ENCODE measurements at places on chromosomes 6 and 20.

GRCh38 chr6:151506761-151507160 lies 12.9 kb downstream of the CCDC170 start:
- no peak for DNase-seq

- peak; percentile 48 for DNase-seq
These were observed 472.9 kb upstream of the ZNF337 start for GRCh38 chr20:26169506-26169905.

GRCh38 chr20:1010659-1011058 lies 8.5 kb upstream of the RSPO4 start:
- no peak for DNase-seq

DNA sequence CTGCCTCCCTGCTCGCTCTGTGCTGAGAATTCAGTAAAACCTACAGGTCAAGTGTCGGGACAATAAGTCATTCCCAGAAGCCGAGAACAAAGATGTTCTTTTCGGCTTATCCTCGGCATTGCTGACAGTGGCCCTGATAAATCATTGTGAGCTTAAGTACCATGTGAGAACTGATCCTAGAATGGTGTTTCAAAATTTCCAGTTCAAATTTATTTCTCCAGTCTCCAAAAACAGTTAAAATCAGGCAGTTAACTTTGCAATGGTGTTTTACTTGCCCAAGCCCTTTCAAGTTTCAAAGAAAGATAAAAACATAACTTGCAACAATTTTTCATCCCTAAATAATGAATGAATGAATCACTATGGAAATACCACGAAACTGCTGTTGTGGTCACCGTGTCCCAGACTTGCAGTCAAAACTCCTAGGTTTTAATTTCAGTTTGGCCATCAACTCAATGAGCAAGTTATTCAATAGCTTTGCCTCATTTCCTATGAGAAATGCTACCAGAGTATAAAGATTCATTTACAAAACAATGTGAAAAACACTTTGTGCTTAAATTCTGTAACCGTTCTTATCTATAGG lies 4.3 kb downstream of the ATP5F1E start:
- DNase-seq: peak; percentile 39

- no peak for DNase-seq
These were observed 12.2 kb downstream of the HEBP2 start for GRCh38 chr6:138416206-138416605.

GRCh38 chr6:139917951-139918630 lies 543.6 kb upstream of the CITED2 start:
- no peak for DNase-seq

DNA sequence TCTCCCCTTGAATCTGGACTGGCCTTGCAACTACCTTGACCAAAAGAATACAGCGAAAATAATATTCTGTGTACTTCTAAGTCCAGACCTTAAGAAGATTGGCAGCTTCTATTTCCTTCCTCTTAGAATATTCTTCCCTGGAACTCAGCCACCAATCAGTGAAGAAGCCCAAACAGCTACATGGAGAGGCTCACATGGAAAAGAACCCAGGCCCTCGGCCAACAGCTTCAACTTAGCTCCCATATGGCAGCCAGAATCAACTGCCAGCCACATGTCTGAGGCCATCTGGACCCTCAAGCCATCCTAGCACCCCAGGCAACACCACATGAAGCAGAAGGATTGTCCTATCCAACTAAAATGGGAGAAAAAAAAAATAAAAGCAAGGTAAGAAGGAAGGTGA lies 178.8 kb downstream of the IBTK start:
- no peak for DNase-seq

GRCh38 chr6:6483733-6484132 lies 104.8 kb upstream of the LY86 start:
- DNase-seq: no peak

GRCh38 chr20:8039042-8039441 lies 19.5 kb upstream of the TMX4 start:
- no peak for DNase-seq

GRCh38 chr20:21191839-21192238 lies 66.0 kb downstream of the KIZ start:
- DNase-seq: no peak

GRCh38 chr6:17281100-17281496 lies at the start of gene RBM24:
Gene RBM24 (plus strand): TSS chr6:17281361. CDS start chr6:17281582, 221 bp downstream.
- peak; percentile 51 for DNase-seq

- DNase-seq: no peak
These were observed 400.9 kb downstream of the TAF4 start for GRCh38 chr20:61664556-61665320.

- DNase-seq: no peak
These were observed 171.9 kb downstream of the GMDS start for GRCh38 chr6:2073476-2073875.

DNA sequence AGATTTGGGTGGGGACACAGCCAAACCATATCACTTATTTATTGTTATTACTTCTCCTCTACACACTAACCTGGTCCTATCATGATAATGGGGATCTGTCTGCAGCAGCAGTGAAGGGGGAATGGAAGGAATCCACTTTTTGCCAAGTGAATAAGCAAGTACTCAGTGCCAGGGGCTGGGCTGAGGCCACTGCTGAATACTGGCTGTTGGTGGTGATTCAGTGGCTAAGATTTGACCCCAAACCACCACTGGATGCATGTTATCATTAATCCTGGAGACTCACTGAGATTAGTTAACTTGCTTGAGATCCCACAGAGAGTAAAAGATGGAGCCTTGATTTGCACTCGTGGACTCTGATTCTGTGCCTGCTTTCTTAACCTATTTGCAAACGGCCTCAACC lies 127.7 kb downstream of the TSHZ2 start:
- no peak for DNase-seq

- DNase-seq: no peak
These were observed 32.4 kb downstream of the MDGA1 start for GRCh38 chr6:37665304-37665703.

GRCh38 chr20:17967521-17968365 lies 851 bp downstream of the SNX5 start:
- DNase-seq: no peak

- DNase-seq: no peak
These were observed 77.3 kb downstream of the EPHA7 start for GRCh38 chr6:93341900-93342613.

DNA sequence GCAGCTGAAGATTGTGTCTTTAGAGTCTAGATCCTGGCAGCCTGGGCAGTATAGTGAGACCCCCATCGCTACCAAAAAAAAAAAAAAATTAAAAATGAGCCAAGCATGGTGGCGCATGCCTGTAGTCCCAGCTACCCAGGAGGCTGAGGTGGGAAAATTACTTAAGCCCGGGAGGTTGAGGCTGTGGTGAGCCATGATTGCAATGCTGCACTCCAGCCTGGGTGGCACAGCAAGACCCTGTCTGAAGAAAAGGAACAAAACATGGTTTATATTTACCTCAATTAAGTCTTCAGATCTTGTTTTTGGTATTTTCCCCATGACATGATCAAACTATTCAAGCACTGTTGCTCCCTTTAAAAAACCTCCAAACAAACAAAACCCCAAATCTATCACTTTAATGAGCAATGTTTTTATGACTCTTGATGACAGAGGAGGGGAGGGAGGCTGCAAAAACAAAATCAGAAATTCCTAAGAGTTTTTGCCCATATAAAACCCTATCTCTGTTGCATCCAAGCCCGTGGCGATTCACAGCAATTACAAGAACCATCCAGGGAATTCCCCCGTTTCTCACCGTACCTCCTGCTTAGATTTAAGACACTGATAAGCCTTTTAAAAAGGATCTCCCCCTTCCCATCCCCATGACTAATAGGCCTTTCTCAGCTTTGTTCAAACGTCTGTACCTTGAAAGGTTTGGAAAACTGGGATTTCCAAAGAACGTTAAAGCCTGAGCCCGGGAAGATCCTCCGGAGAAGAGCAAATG lies 259.9 kb downstream of the BMP7 start:
- peak; percentile 24 for DNase-seq

GRCh38 chr6:17869010-17869752 lies 118.3 kb downstream of the KIF13A start:
- no peak for DNase-seq

DNA sequence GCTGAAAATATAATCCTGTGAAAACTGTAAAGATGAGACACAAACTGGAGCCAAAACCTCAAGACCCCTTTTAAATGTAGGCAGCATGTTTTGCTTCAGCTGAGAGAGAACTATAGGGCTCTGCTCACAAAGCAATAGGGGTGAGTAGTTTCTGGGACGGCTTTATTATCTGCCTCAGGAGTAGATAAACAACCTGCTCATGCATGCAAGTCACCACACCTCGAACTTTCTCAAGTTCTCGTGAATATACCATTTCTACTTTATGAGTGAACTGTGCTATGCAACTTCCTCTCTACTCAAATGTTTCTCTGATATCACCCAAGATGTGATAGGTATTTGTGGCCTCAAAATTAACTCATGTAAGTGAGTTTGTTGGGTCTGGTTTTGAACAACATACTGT lies 7.5 kb upstream of the OOEP start:
- DNase-seq: no peak

DNA sequence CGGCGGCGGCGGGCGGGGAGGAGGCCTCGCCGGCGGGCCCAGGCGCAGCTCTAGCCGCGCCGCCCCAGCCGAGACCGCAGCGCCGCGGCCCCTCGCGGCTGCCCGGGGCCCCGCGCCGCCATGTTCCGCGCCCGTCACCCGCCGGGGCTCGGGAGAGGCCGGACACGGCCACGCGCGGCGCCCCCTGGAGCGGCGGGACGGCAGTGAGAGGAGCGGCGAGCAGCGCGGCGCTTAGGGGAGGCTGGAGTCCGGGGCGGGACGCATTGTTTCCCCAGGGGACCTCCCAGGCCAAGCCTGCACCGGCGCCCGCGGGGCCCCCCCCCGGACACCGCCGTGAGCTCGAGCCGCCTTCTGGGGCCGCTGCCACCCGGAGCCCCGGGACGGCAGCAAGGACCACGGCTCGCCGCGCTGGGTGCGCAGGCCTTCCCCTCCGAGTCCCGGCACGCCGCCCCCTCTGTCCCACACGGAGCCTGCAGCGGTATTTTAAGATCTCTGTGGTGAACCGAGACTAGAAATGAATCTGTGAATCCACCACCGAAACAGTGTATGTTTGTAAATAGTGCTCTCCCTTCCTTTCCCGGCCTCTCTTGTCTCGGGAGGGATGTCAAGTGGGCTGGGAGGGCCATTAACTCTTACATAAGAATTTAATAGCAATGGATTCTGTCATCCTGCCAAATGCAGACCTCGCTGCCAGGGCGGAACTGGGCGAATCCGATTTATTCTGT lies 424 bp upstream of the KIF13A start:
- DNase-seq: no peak

GRCh38 chr20:23228912-23229311 lies 121.7 kb upstream of the NXT1 start:
- DNase-seq: no peak

- no peak for DNase-seq
These were observed 22.8 kb upstream of the CCN6 start for GRCh38 chr6:112030961-112031660.

DNA sequence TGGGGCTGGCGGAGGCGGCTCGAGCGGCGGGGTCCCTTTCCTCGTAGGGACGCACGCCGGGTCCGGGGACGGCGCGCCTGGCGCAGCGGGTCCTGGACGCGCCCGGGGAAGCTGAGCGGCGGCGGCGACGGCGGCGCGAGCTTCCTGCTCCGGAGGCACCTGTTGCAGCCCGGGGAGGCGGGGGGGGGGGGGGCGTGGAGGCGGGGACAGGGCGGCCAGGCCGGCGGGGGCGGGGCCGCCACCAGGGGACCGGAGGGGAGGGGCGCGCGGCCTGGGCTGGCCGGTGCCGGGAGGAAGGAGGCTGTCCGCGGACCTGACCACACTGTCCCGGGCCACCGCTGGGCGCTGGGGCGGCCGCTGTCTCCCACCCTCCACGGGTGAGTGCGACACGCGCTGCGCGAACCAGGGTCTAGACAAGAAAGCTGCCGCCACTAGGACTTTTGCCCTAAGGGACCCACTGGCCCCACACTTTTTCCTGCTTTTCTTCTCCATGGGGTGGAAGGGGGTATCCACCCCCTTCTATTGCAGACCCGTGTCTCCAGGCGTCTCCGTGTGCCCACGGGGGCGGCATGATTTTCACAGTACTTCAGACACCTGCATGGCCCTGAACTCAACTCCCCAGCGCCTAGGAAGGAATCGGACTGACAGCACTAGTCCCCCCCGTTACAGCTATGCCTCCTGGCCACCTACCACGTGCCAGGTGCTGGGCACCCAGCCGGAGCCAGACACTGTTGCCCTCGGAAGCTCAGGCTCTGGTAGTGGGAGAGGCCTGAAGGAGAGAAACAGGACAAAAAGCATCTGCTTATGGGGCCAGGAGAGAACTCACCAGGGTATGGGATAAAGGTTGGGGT lies at the start of gene NFATC2:
Gene NFATC2 (minus strand): TSS at position 149 of the 851 bp plus-strand sequence. CDS start 220 bp downstream, outside the sequence.
- DNase-seq: no peak

DNA sequence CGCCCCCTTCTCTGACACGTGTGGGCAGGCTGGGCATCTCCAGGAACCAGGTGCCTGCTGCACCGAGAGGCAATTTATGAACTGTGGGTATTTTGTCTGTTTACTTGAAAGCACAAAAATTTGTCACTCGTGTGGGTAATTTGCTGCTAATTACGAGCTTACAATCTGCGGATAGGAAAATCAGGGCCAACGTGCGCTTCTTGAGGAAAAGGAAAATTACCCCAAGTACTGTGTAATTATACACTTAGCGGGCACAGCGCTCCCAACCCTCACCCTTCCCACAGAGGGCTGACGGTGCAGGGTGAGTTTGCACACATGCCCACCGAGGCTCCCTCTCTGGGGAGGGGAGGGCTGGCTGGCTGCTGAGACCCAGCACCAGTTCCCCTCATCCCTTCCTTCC lies 25.3 kb upstream of the MDGA1 start:
- no peak for DNase-seq

DNA sequence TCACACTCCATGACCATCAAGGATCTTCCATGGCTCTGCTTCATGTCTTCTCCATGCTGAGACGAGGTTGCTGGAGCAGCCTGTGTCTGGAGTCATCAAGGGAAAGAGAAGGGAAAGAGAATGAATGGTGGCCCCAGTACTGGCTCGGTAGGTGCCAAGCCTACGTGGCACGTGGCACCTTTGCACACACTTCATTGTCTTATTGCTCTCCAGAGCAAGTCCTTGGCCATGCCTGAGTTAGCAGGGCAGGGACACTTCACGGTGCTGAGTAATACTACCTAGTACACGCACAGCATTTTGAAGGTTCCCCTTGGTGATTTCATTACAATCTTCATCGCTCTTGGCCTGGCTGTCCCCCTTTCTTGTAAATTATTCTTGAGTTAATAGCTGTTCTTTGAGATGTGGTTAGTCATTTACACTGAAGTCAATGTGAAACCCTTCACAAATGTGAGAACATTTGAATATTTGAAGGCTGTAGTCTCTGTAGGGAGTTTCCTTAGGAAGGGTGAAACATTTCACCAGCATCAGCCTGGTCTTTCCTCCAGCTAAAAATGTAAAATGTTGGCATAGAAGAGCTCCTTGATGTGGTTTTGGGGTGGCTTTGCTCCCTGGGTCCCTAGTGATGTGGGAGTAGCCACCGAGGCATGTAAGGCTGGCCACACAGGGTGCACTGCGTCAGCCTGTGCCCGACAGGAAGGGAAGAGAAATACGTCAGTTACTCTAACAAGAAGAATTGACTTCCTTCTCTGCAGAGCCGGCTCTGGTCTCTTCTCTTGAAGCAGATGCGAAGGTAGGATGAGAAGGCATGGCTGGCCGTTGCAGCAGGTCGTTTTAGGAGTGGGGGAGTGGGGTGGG lies at the start of gene SYTL3:
Gene SYTL3 (plus strand): TSS at position 766 of the 855 bp plus-strand sequence. CDS start 13,215 bp downstream, outside the sequence.
- DNase-seq: no peak

- DNase-seq: no peak
These were observed 26.3 kb upstream of the MC3R start for GRCh38 chr20:56222201-56222600.

GRCh38 chr6:139172567-139172966 lies 37.7 kb downstream of the HECA start:
- DNase-seq: no peak

- no peak for DNase-seq
These were observed 37.0 kb upstream of the FOXO3 start for GRCh38 chr6:108523697-108524096.
